Right atrium auricular region (tissue), 2 donors: ENCODE measurements at places on chromosomes 2 and 18. TPM values are rescaled to one million over a fixed set of nuclear protein-coding genes. Genes with fewer than 3 reads are reported as not detected.
A peak's percentile ranks its signal among the peaks of the same experiment; 100 is the strongest.

DNA sequence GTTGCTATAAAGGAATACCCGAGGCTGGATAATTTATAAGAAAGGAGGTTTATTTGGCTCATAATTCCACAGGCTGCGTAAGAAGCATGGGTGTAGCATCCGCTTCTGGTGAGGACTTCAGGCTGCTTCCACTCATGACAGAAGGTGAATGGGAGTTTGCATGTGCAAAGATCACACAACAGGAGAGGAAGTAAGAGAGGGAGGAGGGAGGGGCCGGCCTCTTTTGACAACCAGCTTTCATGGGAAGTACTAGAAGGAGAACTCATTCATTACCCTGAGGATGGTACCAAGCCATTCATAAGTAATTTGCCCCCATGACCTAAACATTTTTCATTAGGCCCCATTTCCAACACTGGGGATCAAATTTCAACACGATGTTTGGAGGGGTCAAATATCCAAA lies 386.8 kb upstream of the NETO1 start:
- H3K27me3 ChIP-seq: no peaks in the 10 kb centered on the region
- no peak overlapping the region for H3K4me3 ChIP-seq
- H3K4me1 ChIP-seq: no peaks in the 10 kb centered on the region

GRCh38 chr2:235007664-235008457 lies 56.0 kb downstream of the SH3BP4 start:
- no peak overlapping the region for H3K4me3 ChIP-seq
- H3K36me3 ChIP-seq: no peaks in the 10 kb centered on the region
- H3K27ac ChIP-seq: no peak overlapping the region
- DNase-seq: no peak
- H3K27me3 ChIP-seq: no peaks in the 10 kb centered on the region

REG3G gene
- total RNA-seq: not detected

FBLN7 gene
- 0.86 TPM for total RNA-seq

DNA sequence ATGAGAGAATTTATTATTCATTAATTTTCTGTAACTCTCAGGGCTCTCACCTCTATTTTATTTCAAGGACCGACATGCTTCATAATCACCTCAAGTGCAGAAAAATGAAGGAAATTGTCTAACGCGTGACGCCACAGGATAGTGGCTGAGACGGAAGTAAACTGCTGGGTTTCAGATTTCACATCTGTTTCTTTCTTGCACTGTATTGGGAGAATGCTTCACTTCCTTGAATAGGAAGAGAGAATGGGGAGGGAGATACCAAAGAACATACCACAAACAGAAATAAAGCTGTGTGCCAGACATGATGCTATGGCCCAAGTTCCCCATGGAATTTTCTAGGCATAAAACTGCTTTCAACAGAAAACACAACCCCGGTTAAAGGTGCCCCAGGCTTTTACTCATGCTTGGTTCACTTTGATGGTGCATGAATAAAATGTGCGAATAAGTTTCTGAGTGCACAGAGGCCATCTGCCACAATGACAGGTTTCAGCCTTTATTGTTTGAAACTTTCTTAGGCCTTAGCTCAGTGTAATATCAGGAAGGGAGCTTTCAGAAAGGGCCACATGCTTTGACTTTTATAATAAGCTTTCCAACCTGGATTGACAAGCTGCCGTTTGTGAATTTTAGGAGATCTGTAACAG lies 1116.4 kb downstream of the SOCS6 start:
- no peaks in the 10 kb centered on the region for H3K27me3 ChIP-seq
- H3K4me1 ChIP-seq: no peaks in the 10 kb centered on the region
- H3K36me3 ChIP-seq: no peaks in the 10 kb centered on the region
- H3K27ac ChIP-seq: no peak overlapping the region
- H3K4me3 ChIP-seq: no peak overlapping the region

MYO1B gene
- 14.7 TPM for total RNA-seq

- no peaks in the 10 kb centered on the region for H3K4me1 ChIP-seq
- H3K4me3 ChIP-seq: no peak overlapping the region
- no peaks in the 10 kb centered on the region for H3K27me3 ChIP-seq
- no peak overlapping the region for H3K27ac ChIP-seq
These were observed 142.1 kb downstream of the TRIB2 start for GRCh38 chr2:12858786-12859185.

MAP3K19 gene
- not detected for total RNA-seq

- H3K4me3 ChIP-seq: no peak overlapping the region
- DNase-seq: no peak
- H3K27ac ChIP-seq: no peak overlapping the region
- no peaks in the 10 kb centered on the region for H3K36me3 ChIP-seq
These were observed 201.2 kb downstream of the CCDC178 start for GRCh38 chr18:33239298-33239697.

- H3K27me3 ChIP-seq: no peaks in the 10 kb centered on the region
- H3K36me3 ChIP-seq: no peaks in the 10 kb centered on the region
- no peak overlapping the region for H3K4me3 ChIP-seq
- H3K27ac ChIP-seq: no peak overlapping the region
- DNase-seq: peak; percentile 46
These were observed 5.1 kb upstream of the PROM2 start for GRCh38 chr2:95269036-95269680.

- H3K4me1 ChIP-seq: no peaks in the 10 kb centered on the region
- H3K4me3 ChIP-seq: no peak overlapping the region
- H3K27me3 ChIP-seq: no peaks in the 10 kb centered on the region
- H3K36me3 ChIP-seq: no peaks in the 10 kb centered on the region
- DNase-seq: no peak
These were observed 43.5 kb downstream of the DOK6 start for GRCh38 chr18:69444221-69444620.

PSTPIP2 gene
- total RNA-seq: 3.4 TPM

- no peaks in the 10 kb centered on the region for H3K4me1 ChIP-seq
- H3K36me3 ChIP-seq: peaks cover 100% of the 10 kb centered on the region
- H3K4me3 ChIP-seq: no peak overlapping the region
- no peak overlapping the region for H3K27ac ChIP-seq
- no peak for DNase-seq
- H3K27me3 ChIP-seq: no peaks in the 10 kb centered on the region
These were observed 122.6 kb downstream of the PLEKHA3 start for GRCh38 chr2:178602901-178603300.

REEP1 gene
- 29.4 TPM for total RNA-seq

FBXO48 gene
- total RNA-seq: 0.33 TPM

SLC23A3 gene
- total RNA-seq: 0.55 TPM

DTNA gene
- total RNA-seq: 197 TPM

GRCh38 chr2:60297296-60298005 lies 256.0 kb downstream of the BCL11A start:
- H3K4me1 ChIP-seq: no peaks in the 10 kb centered on the region
- H3K27me3 ChIP-seq: no peaks in the 10 kb centered on the region
- H3K27ac ChIP-seq: no peak overlapping the region
- no peak for DNase-seq
- H3K4me3 ChIP-seq: no peak overlapping the region
- no peaks in the 10 kb centered on the region for H3K36me3 ChIP-seq

- no peak overlapping the region for H3K27ac ChIP-seq
- H3K4me3 ChIP-seq: no peak overlapping the region
- DNase-seq: no peak
These were observed 687.1 kb downstream of the DPP10 start for GRCh38 chr2:115129536-115129935.

GRCh38 chr2:234273887-234274584 lies 222.8 kb downstream of the ARL4C start:
- H3K4me3 ChIP-seq: no peak overlapping the region
- no peak for DNase-seq
- no peaks in the 10 kb centered on the region for H3K4me1 ChIP-seq
- no peaks in the 10 kb centered on the region for H3K27me3 ChIP-seq

DDX1 gene
- 60.1 TPM for total RNA-seq

EIF2AK2 gene
- 12.5 TPM for total RNA-seq

DNA sequence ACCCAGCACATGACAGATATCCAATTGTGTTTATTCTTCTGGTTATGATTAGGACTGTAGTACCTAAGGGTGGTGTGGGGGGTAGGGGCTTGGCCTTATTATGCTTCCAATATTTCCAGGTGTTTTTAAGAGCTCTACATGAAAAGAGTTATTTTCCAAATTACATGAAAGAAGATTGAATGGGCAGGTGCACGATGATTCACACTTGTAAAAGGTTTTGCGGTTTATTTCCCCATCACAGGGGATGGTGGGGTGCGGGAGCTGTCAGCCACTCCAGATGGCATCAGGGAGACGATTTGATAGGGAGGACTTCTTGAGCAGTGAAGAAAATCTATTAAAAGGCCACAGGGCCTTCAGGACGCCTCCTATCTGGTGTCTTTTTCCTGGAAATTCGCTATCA lies 15.1 kb upstream of the CCBE1 start:
- DNase-seq: no peak
- no peak overlapping the region for H3K4me3 ChIP-seq
- H3K36me3 ChIP-seq: no peaks in the 10 kb centered on the region
- no peaks in the 10 kb centered on the region for H3K27me3 ChIP-seq
- H3K27ac ChIP-seq: no peak overlapping the region

DNA sequence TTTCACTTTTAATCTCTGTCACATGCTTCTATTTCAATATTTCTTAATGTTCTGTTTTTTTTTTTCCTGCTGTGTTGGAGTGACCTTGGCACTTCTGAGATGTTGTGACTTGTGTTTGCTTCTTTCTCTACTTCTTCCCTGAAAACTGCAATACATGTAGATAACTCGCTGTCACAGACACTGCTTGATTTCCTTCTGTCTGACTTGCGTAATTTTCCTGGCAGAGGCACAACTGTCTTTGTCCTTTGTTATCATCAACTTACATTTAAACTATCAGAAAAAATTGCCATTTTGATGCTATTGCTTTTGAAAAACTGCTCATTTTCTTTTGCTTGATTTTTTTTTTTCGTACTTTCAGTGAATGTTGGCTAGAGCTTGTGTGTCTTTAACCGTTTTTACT lies 69.0 kb downstream of the BABAM2 start:
- no peak overlapping the region for H3K27ac ChIP-seq
- no peak overlapping the region for H3K4me3 ChIP-seq
- no peak for DNase-seq

DNA sequence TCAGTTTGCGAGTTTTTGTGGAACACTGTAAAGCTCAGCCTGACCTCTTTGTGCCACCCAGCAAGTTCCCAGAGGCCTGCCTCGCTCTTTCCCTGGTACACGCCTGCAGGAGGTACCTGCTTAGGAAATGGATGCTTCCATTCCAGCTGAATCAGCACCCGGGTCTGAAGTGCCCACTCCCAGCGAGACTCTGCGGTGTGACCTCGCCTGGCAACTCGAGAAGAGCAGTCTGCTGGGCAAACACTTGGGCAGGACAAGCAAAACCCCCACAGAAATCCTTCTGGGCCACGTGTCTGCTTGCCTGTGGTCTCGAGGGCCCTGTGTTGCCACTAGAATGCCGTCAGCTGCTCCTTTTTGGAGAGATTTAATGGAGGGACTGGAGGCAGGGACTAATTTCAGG lies 127.6 kb downstream of the MAPK4 start:
- H3K27ac ChIP-seq: no peak overlapping the region
- no peak for DNase-seq
- H3K27me3 ChIP-seq: no peaks in the 10 kb centered on the region
- H3K4me3 ChIP-seq: no peak overlapping the region
- no peaks in the 10 kb centered on the region for H3K36me3 ChIP-seq
- no peaks in the 10 kb centered on the region for H3K4me1 ChIP-seq
